ENCODE measurements at places on chromosomes 6 and 20. TPM values are rescaled to one million over a fixed set of nuclear protein-coding genes. Genes with fewer than 3 reads are reported as not detected.

CST5 gene
- not detected for total RNA-seq

GABRR1 gene
- total RNA-seq, result not detected

TMEM74B gene
- 0.60 TPM for total RNA-seq

IRAK1BP1 gene
- 2.9 TPM for total RNA-seq

CST4 gene
- not detected for total RNA-seq

EYS gene
- total RNA-seq, result not detected

RIPPLY2 gene
- not detected for total RNA-seq

ESR1 gene
- 1.3 TPM for total RNA-seq

DOK5 gene
- total RNA-seq, result 1.2 TPM

DNA sequence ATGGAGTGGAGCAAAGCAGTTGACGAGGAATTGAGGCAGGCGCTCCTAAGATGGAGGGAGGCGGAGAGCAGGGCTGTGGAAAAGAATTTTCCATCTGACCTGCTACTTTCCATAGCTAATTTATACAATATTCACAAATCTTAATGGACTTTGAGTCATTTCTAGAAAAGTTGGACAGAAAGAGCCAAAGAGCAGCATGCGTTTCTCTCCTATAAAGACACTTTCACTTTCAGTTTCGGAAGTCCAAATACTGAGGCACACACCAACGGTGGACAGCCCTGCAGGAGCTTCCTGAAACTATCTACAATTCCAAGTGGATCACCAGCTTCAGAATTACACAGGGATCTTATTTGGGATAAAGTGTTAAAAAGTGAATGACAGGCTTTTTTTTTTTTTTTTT, 43.5 kb downstream of the PANK2 start:
- H3K4me3 ChIP-seq, result peak overlapping the region; percentile 43
- peaks cover 20% of the 10 kb centered on the region for H3K4me1 ChIP-seq
- peaks cover 1% of the 10 kb centered on the region for H3K36me3 ChIP-seq
- no peak for DNase-seq
- peak overlapping the region; percentile 83 for H3K27ac ChIP-seq

- peaks cover 11% of the 10 kb centered on the region for H3K36me3 ChIP-seq
- H3K4me3 ChIP-seq, result peak overlapping the region; percentile 67
- peaks cover 89% of the 10 kb centered on the region for H3K4me1 ChIP-seq
- H3K27ac ChIP-seq, result peak overlapping the region; percentile 98
- no peaks in the 10 kb centered on the region for H3K27me3 ChIP-seq
- DNase-seq, result no peak
Measured at GRCh38 chr6:14729129-14729871, 516.6 kb upstream of the JARID2 start.

DNA sequence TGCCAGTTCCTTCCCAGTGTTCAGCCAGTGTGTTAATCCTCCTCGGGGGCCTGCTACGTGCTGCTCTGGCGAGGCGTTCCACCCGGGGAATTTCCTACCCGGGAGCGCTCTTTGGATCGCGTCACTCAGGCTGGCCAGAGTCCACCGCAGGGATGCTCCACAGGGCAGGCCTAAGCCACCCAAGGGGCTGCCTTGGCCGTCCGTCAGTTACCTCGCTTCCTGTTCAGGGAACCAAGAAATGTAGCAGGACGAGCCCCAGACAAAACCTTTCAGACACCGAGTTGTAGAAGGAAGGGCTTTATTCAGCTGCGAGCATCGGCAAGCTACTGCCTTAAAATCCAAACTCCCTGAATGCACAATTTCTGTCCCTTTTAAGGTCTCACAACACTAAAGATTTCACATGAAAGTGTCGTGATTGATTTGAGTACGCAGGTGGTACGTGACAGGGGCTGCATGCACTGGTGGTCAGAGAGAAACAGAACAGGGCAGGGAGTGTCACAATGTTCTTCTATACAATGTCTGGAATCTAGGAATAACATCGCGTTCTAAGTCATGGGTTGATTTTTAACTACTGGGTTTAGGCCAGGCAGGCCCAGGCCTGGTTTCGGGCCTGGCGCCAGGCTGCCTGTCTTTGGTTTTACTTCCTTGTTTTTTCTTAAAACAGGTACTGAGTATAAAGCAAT, 15.7 kb upstream of the POU5F1 start:
- H3K4me3 ChIP-seq, result no peak overlapping the region
- no peak for DNase-seq
- H3K36me3 ChIP-seq, result no peaks in the 10 kb centered on the region
- H3K4me1 ChIP-seq, result peaks cover 12% of the 10 kb centered on the region
- no peaks in the 10 kb centered on the region for H3K27me3 ChIP-seq

- DNase-seq, result no peak
- H3K27ac ChIP-seq, result peak overlapping the region; percentile 74
- H3K27me3 ChIP-seq, result no peaks in the 10 kb centered on the region
- peaks cover 39% of the 10 kb centered on the region for H3K4me1 ChIP-seq
Measured at GRCh38 chr6:11275598-11275997, 43.1 kb upstream of the NEDD9 start.

GRCh38 chr6:159809149-159809548, 9.1 kb downstream of the PNLDC1 start:
- H3K27ac ChIP-seq, result no peak overlapping the region
- no peaks in the 10 kb centered on the region for H3K36me3 ChIP-seq
- no peaks in the 10 kb centered on the region for H3K27me3 ChIP-seq
- H3K4me3 ChIP-seq, result no peak overlapping the region

DNA sequence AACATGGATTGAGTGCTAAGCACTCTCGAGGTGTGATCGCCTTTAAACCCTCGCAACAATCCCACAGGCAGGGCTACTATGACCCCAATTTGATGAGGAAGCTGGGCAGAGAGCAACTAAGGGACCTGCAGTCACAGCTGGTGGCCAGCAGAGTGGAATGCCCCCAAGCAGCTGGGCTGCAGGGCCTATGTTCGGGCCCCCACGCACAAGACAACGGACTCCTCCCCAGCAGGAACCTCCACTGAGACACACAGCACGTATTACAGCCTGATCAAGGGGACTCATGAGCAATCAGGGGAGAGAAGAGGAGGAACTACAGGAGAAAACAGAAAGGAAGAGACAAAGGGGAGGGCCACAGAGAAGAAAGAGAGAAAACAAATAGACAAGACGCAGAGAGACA, 21.7 kb downstream of the CST7 start:
- H3K4me1 ChIP-seq, result peaks cover 2% of the 10 kb centered on the region
- H3K27ac ChIP-seq, result no peak overlapping the region
- no peak overlapping the region for H3K4me3 ChIP-seq
- no peak for DNase-seq
- H3K36me3 ChIP-seq, result peaks cover 6% of the 10 kb centered on the region

GRCh38 chr6:108355120-108355519, 60.3 kb downstream of the AFG1L start:
- H3K36me3 ChIP-seq, result no peaks in the 10 kb centered on the region
- no peak overlapping the region for H3K4me3 ChIP-seq
- H3K4me1 ChIP-seq, result peaks cover 5% of the 10 kb centered on the region

GRCh38 chr20:35011589-35012226, 56.0 kb downstream of the MYH7B start:
- no peaks in the 10 kb centered on the region for H3K4me1 ChIP-seq
- H3K27me3 ChIP-seq, result no peaks in the 10 kb centered on the region
- H3K36me3 ChIP-seq, result peaks cover 34% of the 10 kb centered on the region
- no peak overlapping the region for H3K4me3 ChIP-seq

DNA sequence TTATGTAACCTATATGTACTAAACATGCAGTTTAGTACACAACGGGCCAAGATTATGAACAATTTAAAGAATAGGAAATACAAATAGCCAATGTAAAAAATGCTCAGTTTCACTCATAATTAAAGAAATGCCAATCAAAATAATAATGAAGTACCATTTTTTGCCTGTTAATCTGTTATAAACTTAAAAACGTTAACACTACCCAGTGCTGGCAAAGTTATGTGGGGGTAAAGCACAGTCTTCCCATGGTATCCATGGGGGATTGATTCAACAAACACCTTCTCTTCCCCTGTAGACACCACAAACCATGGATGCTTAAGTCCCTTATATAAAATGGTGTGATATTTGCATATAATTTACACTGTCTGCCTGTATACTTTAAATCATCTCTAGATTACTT, 205.3 kb upstream of the SIM1 start:
- H3K27ac ChIP-seq, result no peak overlapping the region
- no peaks in the 10 kb centered on the region for H3K36me3 ChIP-seq
- H3K4me1 ChIP-seq, result peaks cover 4% of the 10 kb centered on the region

DNA sequence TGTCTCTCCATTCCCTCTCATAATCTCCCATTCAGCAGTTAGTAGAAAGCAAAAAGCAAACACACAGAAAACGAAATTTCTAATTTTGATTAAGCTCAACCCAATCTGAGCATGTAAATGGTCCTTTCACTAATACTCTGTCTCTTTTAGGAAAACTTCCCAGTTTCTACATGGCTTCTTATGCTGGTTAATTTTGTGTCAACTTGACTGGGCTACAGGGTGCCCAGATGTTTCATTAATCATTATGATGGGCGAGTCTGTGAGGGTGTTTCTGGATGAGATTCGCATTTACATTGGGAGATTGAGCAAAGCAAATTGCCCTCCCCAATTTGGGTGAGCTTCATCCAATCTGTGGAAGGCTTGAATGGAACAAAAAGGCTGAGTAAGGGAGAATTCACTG, 142.2 kb downstream of the MBOAT1 start:
- DNase-seq, result no peak
- H3K27me3 ChIP-seq, result peaks cover 6% of the 10 kb centered on the region
- no peaks in the 10 kb centered on the region for H3K4me1 ChIP-seq

- H3K36me3 ChIP-seq, result no peaks in the 10 kb centered on the region
- no peak for DNase-seq
- no peak overlapping the region for H3K4me3 ChIP-seq
- H3K27ac ChIP-seq, result no peak overlapping the region
- H3K4me1 ChIP-seq, result no peaks in the 10 kb centered on the region
Measured at GRCh38 chr6:155030148-155030720, 35.1 kb downstream of the TIAM2 start.

Measured in activated T-cell treated with anti-CD3 and anti-CD28 coated beads, Interleukin-2, amount 50 U/mL, for 72 hours (primary cell).